Stimulated activated CD4-positive, alpha-beta T cell treated with anti-CD3 and anti-CD28 coated beads, TNF-alpha, amount 100 ng/mL, for 1 hour (primary cell): ENCODE measurements at places on chromosomes 16 and 17.

DNA sequence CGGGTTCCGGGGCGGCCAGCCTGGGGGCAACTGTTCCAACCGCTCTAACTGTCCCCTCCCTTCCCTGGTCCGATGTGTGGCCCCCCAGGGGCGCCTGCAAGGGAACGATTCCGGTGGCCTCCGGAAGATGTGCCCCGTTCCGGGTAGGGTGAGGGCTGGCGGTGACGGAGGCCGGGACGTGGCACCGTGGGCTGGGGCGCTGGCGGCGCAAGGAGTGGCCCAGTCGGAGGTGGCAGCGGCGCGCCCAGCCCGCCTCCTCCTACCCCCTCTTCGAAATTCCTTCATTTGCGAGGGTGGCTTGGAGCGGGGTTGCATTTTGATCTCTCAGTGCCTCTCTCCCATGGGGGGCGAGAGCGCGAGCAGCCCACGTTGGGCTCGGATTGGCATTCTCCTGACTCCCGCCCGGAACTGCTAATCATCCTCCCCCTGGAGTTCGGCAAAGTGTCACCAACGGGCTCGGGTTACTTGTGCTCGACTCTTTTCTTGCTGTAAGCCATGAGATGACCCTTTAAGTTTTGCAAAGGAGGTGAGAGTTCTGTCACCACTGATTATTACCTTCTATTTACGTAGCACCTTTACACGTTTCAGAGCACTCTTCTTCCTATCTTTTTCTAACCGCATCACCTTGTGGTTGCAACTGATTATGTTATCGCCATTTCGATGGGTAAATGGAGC is 622 bp downstream of the NDEL1 start:
- DNase-seq, result peak; percentile 0

DNA sequence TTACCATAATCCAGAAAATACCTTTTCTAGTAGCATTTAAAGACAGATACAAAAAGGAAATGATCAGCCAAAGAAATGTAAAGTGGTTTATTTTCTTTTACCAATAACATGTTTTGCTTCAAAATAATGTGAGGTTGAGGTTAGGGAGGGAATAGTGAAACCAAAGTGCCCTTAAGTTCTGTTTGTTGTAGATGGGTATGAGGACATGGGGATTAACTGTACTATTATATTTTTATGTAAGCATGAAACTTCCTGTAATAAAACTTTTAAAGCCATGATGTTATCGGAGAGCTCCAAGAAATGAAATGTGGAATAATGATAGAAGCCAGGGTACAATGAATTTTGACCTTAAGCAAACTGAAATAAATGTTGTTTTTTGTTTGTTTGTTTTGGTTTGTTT is 9.9 kb downstream of the C16orf46 start:
- DNase-seq, result no peak

- DNase-seq, result peak; percentile 54
Measured at GRCh38 chr17:4004517-4005295, 40.5 kb upstream of the ATP2A3 start.

DNA sequence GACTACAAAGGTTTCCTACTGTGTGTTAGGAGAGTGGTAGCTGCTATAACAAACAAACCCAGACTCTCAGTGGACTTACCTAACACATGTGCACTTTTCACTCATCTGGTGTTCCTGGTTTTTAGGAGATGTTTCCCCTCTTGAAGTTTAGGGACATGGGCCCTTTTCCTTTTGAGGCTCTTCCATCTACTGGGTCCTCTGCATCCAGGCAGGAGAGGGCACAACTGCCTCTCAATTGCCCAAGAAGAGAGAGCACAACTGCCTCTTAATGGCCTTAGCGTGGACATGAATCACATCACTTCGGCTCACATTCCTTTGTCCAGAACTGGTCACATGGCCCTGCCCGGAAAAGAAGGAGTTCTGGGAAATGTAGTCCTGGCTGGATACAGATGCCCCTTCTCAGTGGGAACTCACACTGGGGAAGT is 9.8 kb upstream of the TNRC6C start:
- DNase-seq, result no peak

- no peak for DNase-seq
Measured at GRCh38 chr17:81523402-81524038, 4.7 kb upstream of the FSCN2 start.
